NCI-H1417 (cell line): ENCODE measurements at places on chromosomes 2 and 18.

DNA sequence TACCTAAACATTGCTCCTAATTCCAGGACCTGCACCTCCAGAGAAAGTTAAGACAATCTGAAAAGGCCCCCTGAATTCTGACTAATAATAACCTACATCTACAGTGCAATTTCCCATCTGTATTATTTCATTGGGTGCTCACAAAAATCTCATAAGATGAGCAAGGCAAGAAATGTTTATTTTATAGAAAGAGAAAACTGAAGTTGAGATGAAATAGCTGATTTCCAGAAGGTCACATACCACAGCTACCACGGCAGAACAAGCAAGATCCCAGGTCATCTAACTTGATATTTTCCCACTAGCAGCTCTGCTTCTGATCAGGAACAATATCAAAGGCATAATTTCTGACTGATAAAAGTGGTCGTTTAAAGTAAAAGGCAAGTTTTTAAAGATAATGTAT lies 105.8 kb upstream of the COL5A2 start:
- DNase-seq = no peak

- DNase-seq = no peak
Measured at GRCh38 chr18:64207820-64208219, 58.9 kb upstream of the LINC00305 start.

GRCh38 chr18:68742206-68742605 lies 27.3 kb upstream of the TMX3 start:
- DNase-seq = no peak

DNA sequence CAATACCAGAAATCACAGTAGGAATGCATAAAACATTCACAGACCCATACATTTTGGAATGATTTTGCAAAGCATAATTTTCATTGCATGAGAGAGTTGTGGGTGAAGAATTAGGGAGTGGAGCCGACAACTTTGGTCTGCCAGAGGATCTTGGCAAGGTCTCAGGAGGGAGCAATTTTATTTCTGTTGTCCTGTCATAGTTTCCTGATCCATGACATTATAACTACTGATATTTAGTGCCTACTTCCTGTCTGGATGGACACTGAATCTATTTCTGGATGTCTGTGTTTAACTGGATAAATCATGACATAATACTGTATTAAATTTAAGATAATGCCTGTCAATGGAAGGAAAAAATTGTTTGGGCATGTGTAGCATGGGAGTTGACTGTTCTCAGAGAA lies 2.4 kb downstream of the ITGA4 start:
- DNase-seq = no peak

- no peak for DNase-seq
Measured at GRCh38 chr2:195671563-195671962, 14.5 kb downstream of the SLC39A10 start.

DNA sequence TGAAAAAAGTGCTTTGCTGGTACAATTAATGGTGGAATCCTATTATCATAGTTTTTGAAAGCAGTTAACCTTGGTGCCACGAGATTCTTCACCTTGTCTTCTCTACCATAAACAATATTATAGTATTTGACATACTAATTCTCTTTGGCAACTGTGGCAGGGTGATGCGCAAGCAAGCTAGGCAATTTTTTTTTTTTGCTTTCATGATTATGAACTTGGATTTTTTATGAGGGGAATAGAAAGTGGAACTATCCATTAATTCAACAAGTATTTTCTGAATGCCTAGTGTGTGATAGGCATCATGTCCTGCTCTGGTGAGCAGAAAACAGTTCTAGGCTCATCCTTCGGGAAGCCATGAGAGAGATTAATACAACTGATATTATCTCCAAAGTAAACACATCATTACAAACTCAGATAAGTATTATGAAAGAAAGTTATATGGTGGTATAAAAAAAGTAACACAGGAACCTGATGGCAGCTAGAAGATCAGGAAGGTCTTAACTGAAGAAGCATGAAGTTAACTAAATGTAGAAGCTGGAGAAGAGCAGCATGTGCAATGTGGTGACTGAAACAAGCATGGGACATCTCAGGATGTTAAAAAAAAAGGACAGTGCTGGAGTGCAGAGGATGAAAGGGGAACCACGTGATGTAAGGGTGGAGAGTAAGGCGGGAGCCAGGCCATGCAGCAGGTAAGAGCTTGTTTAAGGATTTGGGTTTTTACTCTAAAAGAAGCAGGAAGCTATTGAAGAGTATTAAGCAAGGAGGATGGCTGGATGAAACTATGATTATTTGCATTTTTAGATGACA lies 113.7 kb downstream of the ZEB2 start:
- DNase-seq = no peak

GRCh38 chr2:12076810-12077209 lies 330.4 kb downstream of the LPIN1 start:
- DNase-seq = peak; percentile 97

GRCh38 chr2:190766595-190766994 lies 114.0 kb upstream of the GLS start:
- no peak for DNase-seq

DNA sequence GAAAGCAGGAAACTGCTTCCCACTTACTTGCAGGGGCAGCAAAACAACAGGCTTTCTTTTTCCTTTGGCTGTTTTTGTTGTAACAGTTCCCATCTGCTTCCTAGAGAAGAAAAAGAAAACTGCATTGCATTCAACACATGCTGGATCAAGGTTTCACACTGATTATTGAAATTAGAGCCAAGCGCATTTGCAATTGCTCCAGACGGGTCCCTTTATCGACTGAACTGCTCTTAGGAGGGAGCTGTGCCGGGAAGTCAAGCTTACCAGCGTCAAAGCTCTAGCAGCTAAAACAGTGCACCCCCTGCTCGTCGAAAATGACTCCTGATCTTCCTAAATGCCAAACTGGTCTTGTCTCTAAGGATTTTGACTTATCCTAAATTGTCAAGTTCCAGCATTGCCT lies 164.0 kb upstream of the SESTD1 start:
- DNase-seq = no peak

- no peak for DNase-seq
Measured at GRCh38 chr2:217071416-217071815, 211.6 kb upstream of the TNP1 start.

GRCh38 chr18:31965316-31965970 lies 22.5 kb upstream of the TRAPPC8 start:
- DNase-seq = no peak

GRCh38 chr2:120914839-120915521 lies 179.3 kb downstream of the GLI2 start:
- DNase-seq = no peak

DNA sequence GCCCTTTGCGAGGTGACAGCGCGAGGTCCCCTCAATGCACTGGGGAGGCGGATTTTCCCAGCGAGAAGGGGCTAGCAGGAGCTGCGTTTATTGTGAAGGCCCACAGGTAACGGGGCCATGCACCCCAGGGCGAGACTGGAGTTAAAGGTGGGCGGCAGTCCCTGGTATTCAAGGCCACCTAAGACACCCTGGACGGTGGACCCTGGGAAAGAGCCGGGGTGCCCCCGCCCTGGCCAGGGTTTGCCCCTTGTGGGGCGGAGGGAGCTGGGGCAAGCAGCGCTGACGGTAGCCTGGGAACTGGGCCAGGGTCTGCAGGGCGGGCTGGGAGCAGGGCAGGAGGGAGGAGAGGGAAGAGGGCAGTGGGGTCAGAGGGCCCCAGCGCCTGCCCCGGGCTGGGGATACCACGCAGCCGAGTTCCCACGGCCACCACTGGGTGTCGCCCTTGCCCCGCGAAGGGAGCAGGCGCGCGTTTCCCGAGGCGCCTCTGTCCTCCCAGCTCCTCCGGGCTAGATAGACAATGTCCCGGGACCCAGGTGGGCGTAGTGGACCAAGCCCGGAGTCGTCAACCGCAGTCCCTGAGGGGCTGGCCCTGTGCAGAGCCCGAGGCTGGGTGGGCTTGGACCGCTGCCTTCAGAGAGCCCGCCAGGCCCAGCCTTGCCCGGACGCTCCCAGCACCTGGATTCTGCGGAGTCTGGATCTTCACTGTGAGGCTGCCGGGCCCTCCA lies 80.2 kb downstream of the SMAD4 start:
- peak; percentile 44 for DNase-seq

DNA sequence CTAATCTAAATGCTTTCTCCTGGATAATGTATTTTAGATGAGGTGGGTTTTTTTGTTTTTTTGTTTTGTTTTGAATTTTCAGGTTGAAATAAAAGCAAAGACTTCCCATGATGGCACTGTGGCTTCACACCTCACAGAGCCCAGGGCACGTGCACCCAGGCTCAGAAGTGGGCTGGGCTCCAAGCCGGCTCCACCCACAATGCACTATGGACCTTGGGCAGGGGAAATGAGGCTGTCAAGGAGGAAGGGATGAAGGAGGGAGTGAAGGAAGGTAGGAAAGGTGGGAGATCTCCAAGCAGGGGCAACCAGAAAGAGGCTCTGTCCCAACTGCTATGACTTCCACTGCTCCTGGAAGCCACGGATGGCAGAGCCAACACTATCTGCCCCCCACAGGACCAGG lies 60.4 kb downstream of the BIN1 start:
- no peak for DNase-seq

DNA sequence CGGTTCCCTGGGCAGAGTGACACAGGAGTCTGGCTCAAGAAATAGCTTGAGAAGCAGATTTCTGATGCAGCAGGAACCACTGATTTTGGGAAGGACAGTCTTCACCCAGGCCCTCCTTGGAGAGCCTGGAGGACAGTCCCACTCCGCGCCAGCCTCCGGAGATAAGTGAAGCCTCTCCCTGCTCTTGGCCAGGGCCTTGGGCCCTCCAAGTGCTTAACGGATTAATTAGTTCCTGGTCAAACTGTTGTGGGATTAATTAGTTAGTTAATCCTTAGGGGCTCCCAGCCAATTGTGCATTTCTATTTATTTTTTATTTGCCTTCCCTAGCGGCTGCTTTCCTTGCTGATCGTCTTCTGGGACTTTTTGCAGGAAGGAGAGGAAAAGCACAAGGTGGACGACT lies 19.6 kb downstream of the CPLX4 start:
- DNase-seq = no peak

DNA sequence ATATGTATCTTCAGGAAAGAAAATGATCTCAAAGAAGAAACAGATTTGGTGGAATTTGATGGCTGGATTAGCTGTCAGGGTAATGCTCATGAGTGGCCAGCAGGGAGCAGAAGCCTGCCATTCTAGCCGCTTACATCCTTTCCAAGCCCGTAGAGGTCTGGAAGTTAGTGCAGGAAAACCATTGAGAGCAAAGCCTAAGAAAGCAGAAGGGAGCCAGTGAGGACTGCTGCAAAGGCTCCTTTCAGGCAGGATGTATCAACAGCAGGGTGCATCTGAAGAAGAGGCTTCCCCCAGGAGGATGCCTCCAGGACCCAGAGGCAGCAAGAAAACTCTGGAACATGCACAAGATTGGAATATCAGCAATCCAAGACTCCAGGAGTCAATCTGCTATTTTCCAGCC lies 22.9 kb upstream of the LBH start:
- DNase-seq = peak; percentile 87

GRCh38 chr2:195899226-195899625 lies 169.4 kb downstream of the DNAH7 start:
- DNase-seq = no peak

DNA sequence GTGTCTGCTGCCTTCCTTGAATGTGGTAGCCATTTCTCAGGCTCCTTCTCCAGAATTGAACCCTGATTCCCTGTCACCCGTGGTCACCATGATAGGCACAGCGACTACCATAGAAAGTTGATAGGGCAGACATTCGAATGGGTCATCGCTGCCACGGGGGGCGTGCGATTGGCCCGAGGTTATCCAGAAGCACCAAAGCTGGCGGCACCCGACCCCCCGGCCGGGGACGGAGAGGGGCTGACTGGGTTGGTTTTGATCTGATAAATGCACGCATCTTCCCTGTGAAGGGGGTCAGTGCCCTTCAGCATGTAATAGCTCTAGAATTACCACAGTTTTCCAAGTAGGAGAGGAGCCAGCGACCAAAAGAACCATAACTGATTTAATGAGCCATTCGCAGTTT lies 94.0 kb upstream of the ANKRD30BL start:
- no peak for DNase-seq

- DNase-seq = no peak
Measured at GRCh38 chr18:5275872-5276271, 19.7 kb downstream of the ZBTB14 start.

DNA sequence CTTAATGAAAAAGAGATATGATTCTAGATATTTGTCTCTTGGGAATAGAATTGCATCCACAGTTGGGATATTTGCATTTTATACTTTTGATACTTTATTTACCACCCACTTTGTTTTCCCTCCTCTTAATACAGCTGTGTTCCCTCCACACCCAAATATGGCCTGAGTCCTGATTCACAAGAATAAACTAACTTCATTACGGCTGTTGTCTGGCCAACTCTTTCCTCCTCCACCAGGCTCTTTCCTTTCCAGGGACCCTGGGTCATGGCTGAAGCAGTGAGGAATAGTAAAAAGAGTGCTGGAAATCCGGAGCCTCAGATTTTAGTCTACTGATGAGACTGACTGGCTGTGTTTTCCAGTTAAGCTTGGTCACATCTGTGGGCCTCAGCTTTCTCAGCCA lies 48.4 kb upstream of the STAM2 start:
- no peak for DNase-seq

GRCh38 chr2:127158614-127159290 lies 51.8 kb upstream of the BIN1 start:
- DNase-seq = no peak

GRCh38 chr2:222577341-222577740 lies 78.6 kb downstream of the FARSB start:
- no peak for DNase-seq

DNA sequence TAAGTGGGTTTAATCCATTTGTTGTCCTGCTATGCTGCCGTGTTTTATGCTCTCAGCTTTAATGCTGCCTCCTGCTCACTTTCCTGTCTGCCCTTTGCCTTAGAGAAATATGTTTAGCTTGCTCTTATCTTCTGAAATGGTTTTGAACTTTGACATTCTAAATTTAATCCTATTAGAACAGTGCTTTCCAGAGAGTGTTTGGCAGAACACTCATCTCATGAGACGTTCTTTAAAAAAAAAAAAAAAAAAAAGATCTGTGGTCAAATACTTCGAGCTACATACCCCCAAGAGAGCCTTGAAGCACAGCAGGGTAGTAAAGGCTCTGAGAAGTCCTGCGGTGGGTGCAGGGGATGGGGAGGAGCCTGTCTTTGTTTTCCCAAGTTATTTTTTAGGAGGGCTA lies 161.3 kb downstream of the SPP2 start:
- DNase-seq = no peak

DNA sequence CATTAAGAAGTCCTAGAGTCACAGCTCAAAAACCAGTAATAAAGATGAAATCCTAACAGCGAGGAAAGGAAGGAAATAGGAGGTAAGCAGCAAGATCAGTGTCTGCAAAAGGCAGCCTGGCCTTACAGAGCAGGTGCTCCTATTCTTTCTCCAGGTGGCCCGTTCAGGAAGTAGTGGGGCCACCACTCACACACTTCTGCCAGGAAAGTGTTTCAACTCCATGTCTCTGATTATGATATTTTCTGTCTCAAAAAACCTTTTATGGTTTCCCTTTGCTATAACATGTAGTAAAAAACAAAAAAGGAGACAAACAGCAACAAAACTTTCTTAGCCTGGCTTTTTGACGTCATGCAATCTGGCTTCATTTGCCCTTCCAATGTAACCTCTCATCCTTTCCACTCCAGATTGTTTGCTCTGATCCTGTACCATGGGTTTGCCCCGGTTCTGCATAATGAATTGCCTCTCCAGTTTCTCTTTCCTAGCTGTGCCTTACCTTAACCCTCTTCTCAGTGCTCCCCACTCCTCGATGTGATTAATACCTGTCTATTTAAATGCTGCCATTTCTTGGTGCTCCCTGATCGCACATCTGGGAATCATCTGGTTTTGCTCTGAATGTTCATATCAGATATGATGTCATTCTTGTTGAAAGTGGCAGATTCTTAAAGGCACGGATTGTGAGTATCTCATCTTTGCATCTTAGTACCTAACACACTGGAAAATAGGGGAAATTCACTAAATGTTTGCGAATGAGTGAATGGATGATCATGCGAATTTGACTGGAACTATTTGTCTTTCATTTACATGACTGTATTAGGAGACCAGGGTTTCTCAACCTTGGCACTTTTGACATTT lies 50.6 kb upstream of the PTPRM start:
- DNase-seq = no peak
